ENCODE measurements at places on chromosomes 4 and X. TPM values are rescaled to one million over a fixed set of nuclear protein-coding genes. Genes with fewer than 3 reads are reported as not detected.
A peak's percentile ranks its signal among the peaks of the same experiment; 100 is the strongest.

ZFP92 gene
- polyA plus RNA-seq, result 0.69 TPM

- DNase-seq, result no peak
These were observed 4.5 kb downstream of the DMP1 start for GRCh38 chr4:87654487-87655044.

DNA sequence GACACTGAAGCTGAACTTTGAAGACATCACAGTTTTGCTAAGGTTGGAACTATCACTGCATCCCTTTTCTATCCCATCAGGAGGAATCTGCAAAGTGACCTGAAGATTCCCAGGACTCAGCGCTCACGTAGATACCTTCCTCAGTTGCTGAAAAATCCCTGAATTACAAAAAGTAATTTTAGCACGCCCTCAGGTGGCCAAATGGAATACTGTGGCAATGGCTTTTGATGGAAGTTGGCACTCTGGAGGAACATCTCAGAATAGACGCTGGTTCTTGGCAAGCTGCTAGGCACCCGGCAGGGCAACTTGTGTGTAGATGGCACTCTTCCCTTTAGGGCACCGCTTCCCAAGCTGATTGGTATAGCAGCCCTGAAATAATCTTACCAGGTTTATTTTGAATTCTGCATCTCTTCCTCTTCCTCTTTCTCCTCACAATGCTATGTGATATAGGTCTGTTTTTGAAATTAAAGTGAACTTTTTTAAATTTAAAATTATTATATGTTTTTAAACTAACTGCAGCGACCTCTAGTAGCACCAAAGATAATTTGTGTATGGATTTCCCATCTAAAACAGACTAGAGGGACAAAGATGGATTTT is 16.3 kb upstream of the ESX1 start:
- peak; percentile 28 for DNase-seq

GRCh38 chr4:137700072-137700471 is 167.8 kb upstream of the PCDH18 start:
- peak; percentile 85 for DNase-seq

GRCh38 chrX:40291553-40291952 is 193.8 kb upstream of the BCOR start:
- no peak for DNase-seq

GRCh38 chr4:24704149-24704548 is 91.2 kb upstream of the SOD3 start:
- no peak for DNase-seq

GRCh38 chrX:13535376-13536165 is 33.8 kb upstream of the EGFL6 start:
- DNase-seq, result no peak
